ENCODE measurements at places on chromosomes 1 and 21.

DNA sequence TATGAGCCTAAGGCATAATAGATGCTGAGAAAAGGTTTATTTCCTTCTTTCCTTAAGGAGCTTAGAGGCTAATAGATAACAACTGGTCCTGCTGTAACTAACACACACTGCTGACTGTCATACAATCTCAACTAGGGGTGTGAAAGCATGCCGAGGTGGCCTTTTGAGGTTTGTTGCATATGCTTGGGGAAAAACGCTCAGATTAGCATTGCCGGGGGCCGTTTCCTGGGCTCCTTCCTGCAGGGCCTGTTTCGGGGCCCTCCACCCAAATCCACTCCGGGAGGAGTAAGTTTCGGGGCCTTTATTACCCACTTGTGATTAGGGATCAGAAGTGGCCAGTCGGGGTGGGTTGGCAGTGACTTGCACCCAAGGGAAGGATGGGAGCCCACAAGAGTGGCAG is 27.2 kb upstream of the RCSD1 start:
- H3K27ac ChIP-seq: peak overlapping the region; percentile 33
- H3K36me3 ChIP-seq: peaks cover 23% of the 10 kb centered on the region
- DNase-seq: no peak
- peaks cover 44% of the 10 kb centered on the region for H3K4me1 ChIP-seq

- H3K27me3 ChIP-seq: no peaks in the 10 kb centered on the region
- H3K4me3 ChIP-seq: peak overlapping the region; percentile 93
- H3K36me3 ChIP-seq: peaks cover 40% of the 10 kb centered on the region
Measured at GRCh38 chr1:46605232-46605631, 1.2 kb upstream of the MKNK1 start.

GRCh38 chr1:7290971-7291970 is 479.8 kb upstream of the VAMP3 start:
- H3K4me1 ChIP-seq: no peaks in the 10 kb centered on the region
- no peak for DNase-seq

GRCh38 chr1:77910116-77910515 is 21.7 kb downstream of the NEXN start:
- no peaks in the 10 kb centered on the region for H3K36me3 ChIP-seq
- H3K4me3 ChIP-seq: no peak overlapping the region
- H3K27me3 ChIP-seq: peaks cover 15% of the 10 kb centered on the region

DNA sequence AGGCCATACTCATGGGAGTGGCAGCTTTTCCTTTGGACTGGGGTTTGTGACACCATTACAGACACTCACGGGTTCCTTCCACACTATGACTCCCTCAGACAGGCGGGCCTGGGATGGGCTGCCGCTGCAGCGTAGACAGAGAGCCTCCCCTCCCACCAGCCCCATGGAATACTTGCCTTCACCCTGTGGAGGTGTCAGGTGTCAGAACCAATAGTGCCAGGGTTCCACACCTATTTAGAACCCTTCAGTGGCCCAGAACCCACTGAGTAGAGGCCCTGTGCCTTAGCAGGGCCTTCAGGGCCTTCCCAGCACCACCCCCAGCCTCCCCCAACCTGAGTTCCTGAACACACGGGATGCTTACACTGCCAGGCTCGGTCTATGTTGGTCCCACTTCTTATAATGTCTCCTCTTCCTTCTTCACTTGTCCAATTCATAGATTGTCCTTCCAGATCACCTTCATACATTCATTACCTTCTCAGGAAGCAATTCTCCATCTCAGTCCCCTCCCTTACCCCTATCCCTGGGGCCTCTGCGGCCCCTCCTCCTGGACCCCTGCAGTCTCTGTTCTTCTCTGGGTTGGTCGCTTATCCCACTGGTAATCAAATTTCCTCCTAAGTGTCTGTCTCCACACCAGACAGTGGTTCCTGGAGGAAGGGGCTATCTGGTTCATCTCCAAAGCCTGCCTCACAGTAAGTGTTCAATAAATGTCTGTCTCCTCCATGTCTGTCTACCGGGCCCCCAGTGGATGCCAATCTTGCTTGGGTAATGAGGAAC is 1.4 kb upstream of the RHBG start:
- no peaks in the 10 kb centered on the region for H3K36me3 ChIP-seq
- peaks cover 61% of the 10 kb centered on the region for H3K27me3 ChIP-seq
- H3K4me3 ChIP-seq: no peak overlapping the region

DNA sequence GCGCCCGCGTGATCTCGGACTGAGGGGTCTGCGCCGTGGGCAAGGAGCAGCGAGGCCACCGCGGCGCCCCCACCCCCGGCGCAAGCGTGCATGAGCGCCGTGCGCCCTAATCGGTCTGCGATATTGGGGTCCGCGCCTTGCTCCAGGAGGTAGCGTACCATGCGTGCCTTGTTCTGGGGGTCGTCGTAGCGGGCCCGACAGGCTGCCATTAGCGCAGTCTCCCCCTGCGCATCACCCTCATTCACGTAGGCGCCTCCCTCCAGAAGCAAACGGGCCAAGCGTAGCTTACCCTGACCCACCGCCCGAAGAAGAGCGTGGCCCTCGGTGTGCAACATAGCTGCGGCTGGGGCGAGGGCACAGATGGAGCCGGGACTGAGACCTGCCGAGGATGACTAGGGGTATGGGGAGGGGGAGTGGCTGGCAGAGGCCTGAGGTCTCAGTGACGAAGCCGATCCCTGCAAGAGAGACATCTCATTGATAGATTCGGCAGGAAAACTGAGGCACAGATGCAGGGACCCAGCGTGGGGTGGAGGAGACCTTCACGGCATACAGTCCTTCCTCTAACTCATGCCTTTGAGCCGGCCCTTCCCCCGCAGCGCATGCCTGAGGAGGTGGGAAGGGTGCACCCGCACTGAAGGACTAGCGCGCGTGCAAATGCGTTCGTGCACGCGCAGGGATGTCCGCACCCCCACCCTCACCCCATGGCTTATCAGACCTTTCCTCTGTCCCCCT is 2.8 kb downstream of the ANKRD34A start:
- DNase-seq: peak; percentile 58
- H3K27me3 ChIP-seq: no peaks in the 10 kb centered on the region
- H3K27ac ChIP-seq: peak overlapping the region; percentile 18
- peak overlapping the region; percentile 88 for H3K4me3 ChIP-seq
- H3K36me3 ChIP-seq: no peaks in the 10 kb centered on the region

GRCh38 chr1:174968750-174969244 is 30.9 kb upstream of the CACYBP start:
- H3K27me3 ChIP-seq: no peaks in the 10 kb centered on the region
- H3K36me3 ChIP-seq: peaks cover 17% of the 10 kb centered on the region
- peaks cover 65% of the 10 kb centered on the region for H3K4me1 ChIP-seq

DNA sequence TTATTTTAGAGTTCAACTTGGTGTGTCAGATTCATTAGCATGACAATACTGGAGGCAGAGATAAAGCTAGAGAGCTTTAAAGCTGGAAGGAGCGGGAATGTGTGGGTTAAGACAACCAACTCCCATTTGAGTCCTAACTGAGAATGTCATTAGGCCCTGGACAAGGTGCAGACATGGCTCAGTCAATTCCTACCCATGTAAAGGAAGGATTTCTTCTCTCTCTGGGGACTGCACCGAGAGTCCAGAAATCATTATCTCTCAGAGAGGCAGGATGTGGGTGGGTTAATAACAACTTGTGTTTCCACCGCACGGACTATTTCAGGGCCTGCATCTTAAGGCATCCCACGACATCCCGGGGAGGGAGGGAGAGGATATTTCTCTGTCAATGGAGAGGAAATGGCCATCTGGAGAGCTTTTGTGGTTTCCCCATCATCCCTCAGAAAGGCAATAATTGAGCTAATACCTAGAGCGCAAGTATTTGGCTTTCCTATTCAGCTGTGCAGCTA is 46.7 kb upstream of the SARS1 start:
- no peak overlapping the region for H3K4me3 ChIP-seq
- DNase-seq: no peak
- H3K27me3 ChIP-seq: peaks cover 3% of the 10 kb centered on the region
- no peak overlapping the region for H3K27ac ChIP-seq

- no peaks in the 10 kb centered on the region for H3K4me1 ChIP-seq
- H3K4me3 ChIP-seq: no peak overlapping the region
- DNase-seq: no peak
- H3K27me3 ChIP-seq: no peaks in the 10 kb centered on the region
- H3K27ac ChIP-seq: no peak overlapping the region
Measured at GRCh38 chr1:245220381-245220985, 65.7 kb downstream of the KIF26B start.

DNA sequence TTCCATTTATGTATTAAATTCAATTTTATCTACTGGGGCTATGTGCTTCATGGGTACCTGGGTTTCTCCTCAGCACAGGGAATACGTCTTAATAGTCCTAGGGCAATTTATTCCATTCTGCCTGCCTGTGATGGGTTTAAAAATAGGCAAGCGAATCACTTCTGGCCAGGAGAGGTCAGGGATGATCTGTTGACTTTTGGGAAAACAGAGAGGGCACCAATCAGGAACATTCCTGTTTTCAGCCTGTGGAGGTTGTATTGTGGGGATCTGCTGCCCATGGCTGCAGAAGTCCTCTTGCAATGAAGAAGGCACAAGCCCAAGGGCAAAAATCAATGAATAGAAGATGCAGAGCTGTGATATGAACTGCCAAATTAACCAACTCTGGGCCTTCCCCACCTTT is 303.1 kb downstream of the CTH start:
- H3K36me3 ChIP-seq: no peaks in the 10 kb centered on the region
- DNase-seq: no peak
- H3K4me1 ChIP-seq: no peaks in the 10 kb centered on the region
- no peak overlapping the region for H3K27ac ChIP-seq
- no peak overlapping the region for H3K4me3 ChIP-seq

GRCh38 chr1:238673561-238673960 is 712.8 kb upstream of the CHRM3 start:
- H3K27ac ChIP-seq: no peak overlapping the region
- DNase-seq: no peak
- no peaks in the 10 kb centered on the region for H3K27me3 ChIP-seq
- no peaks in the 10 kb centered on the region for H3K4me1 ChIP-seq
- H3K4me3 ChIP-seq: no peak overlapping the region

- H3K27ac ChIP-seq: peak within 1 kb of the TSS; percentile 94
- H3K4me1 ChIP-seq: peaks cover 42% of the 10 kb centered on the region
- peak; percentile 90 for DNase-seq
Measured at GRCh38 chr1:110209715-110210603, at the start of gene KCNC4. KCNC4 (plus strand) TSS chr1:110210314; CDS start chr1:110211500, 1,186 bp downstream.
